ENCODE measurements at places on chromosomes 7 and 10.

GRCh38 chr7:134747326-134747725 lies 32.1 kb upstream of the CALD1 start:
- DNase-seq, result no peak

- DNase-seq, result no peak
Observed at GRCh38 chr7:158029509-158029908, 558.1 kb downstream of the PTPRN2 start.

DNA sequence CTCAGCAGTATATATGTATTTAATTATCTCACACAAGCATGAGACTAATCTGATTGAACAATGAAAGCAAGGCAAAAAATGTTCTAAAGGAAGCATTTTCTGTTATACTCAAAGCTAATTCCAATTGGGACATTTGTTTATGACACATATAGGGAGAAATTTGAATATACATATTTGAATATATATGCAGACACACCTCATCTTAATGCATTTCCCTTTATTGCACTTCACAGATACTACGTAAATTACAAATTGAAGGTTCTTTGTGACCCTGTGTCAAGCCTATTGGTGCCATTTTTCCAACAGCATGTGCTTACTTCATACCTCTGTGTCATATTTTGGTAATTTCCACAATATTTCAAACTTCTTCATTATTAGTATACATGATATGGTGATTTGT lies 132.1 kb upstream of the STEAP1 start:
- no peak for DNase-seq

GRCh38 chr7:143003393-143004051 lies 23.4 kb downstream of the OR9A2 start:
- peak; percentile 12 for DNase-seq

GRCh38 chr10:101183458-101184183 lies 45.6 kb downstream of the LBX1 start:
- no peak for DNase-seq

GRCh38 chr10:48274636-48275035 lies at the start of gene FRMPD2:
FRMPD2 (minus strand) TSS chr10:48274696; CDS start chr10:48274567, 129 bp downstream.
- no peak for DNase-seq

DNA sequence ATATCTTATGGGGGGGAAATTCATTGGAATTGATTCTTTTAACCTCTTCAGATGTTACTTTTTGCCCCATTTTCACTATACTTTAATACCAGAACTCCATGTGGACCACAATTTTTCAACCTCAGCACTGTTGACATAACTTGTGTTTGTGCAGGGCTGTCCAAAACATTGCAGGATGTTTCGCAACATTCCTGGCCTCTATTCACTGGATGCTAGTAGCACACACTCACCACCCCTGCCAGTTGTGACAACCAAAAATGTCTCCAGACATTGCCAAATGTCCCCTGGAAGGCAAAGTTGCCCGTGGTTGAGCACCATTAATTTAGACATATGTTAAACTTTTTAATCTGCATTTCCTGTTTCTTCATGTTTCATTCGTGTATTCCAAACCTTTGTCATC lies 234.7 kb downstream of the GFRA1 start:
- no peak for DNase-seq

DNA sequence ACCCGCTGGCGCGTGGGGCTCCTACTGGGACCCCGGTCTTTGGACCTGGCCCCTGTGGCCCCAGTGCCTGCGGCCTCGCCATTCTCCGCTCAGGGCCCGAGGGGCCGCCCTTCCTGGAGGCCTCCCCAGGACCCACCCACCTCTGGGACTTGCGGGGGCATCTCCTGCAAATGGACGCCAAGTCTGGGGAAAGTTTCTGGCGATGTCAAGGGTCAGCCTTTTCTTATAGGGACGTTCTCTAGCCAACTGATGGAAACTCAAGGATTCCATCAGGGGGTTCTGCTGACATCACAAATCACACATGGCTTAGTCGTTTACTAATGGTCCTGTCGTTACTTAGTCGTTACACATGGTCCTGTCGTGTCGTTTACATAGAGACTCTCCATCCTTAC lies 57.7 kb upstream of the RHOBTB1 start:
- no peak for DNase-seq

DNA sequence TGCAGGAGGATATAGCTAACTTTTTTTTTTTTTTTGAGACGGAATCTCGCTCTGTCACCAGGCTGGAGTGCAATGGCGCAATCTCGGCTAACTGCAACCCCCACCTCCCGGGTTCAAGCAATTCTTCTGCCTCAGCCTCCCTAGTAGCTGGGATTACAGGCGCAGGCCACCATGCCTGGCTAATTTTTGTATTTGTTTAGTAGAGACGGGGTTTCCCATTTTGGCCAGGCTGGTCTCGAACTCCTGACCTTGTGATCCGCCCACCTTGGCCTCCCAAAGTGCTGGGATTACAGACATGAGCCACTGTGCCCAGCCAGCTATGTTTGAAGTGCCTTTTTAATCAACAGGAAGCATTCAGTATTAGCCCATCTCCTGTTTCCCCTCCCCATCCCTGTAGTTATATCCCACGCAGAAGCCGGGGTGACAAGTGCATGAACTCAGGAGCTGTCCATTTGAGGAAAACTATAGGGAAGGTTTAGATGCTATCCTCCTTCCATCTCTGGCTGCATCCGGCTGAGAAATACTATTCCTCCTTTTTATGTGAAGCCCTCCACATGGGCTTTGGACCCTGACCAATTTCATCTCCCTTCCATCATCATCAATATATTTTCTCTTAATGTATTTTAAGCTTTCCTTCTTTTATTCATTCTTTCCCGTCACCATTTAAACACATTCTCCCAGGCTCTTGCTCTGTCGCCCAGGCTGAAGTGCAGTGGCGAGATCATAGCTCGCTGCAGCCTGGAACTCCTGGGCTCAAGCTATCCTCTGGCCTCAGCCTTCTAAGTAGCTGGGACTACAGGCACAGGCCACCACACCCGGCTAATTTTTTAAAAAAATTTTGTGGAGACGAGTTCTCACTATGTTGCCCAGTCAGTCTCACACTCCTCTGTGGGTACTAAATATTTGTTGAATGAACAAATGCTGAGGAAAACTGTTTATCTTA lies 1.3 kb upstream of the POT1 start:
- no peak for DNase-seq
